ENCODE measurements at places on chromosomes 13 and 19.

DNA sequence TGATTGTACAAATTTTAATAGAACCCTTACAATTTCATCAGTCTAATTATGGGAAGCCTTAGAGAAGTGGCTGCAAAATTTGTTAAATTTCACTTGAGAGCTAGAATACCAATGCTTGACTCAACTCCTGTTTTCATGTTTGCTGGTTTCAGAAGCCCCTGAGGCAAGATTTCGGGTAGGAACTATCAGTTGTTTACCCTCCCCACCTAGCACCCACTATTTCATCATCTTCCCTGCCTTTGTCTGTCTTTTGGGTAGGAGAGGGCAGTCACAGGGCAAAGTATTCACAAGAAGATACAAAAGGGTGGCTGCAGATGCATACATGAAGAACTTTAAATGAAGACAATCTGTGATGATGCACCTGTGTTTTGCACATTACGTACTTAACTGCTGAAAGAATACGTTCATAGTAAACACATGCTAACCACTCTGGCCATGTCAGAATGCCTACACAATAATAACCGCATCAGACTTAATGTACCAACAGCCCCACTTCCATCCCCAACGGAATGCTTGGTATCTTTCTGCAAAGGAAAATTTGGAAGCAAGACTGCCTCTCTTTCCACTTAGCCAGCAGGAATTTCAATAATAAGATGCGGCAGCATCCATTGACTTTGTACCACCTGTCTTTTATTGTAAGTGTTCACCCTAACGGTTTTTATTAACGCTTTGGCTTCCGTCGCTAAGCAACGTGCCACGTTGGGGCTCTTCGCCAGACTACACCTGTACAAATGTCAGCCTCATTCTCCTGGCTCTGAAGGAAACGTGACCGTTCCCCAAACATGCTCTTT is 30.4 kb downstream of the TPT1 start:
- DNase-seq, result no peak

DNA sequence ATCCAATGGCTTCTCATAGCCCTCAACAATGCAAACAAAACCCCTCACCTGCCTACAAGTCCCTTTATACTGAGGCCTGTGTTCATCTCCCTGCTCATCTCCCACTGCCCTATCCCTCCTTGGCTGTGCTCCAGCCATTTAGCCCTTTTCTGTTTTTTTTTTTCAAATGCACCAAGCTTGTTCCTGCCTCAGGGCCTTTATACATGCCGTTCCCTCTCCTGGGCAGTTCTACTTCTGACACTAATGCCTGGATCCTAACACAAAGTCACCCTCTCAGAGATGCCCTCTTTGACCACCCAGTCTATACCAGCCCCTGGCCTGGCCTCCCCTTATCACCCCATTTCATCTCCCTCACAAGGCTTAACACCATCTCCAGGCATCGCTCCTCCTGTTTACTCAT is 26.9 kb downstream of the ZNF574 start:
- DNase-seq, result no peak

DNA sequence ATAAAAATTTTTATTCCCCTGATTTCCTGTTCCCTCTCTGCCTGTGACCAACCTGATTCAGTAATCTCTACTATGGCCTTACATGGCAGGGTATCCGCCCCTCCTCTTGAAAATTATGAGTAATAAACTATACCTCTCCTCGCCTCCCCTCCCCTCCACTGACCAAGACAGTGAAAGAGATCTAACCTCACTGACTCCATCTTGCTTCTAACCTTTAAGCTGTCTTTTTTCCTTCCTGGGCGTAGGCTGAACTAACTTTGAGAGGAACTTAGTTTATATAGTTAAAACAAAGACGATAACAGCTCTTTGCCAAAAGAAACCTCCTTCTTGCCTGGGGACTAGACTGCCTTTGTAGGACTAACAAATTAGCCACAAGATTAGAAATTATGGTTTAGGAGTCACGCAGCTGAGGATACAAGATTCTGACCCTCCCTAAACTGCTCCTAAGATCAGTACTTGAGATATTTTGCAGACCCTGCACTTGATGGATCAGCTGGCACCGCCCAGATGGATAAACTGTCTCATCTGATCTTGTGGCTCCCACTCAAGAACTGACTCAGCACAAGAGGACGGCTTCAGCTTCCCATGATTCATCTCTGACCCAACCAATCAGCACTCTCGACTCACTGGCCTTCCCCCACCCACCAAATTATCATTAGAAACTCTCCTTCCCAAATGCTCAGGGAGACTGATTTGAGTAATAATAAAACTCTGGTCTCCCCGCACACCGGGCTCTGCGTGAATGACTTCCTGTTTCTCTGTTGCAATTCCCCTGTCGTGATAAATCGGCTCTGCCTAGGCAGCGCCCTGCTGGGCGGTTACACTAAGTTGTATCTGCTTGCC is 187.1 kb downstream of the TDRD3 start:
- DNase-seq, result no peak

DNA sequence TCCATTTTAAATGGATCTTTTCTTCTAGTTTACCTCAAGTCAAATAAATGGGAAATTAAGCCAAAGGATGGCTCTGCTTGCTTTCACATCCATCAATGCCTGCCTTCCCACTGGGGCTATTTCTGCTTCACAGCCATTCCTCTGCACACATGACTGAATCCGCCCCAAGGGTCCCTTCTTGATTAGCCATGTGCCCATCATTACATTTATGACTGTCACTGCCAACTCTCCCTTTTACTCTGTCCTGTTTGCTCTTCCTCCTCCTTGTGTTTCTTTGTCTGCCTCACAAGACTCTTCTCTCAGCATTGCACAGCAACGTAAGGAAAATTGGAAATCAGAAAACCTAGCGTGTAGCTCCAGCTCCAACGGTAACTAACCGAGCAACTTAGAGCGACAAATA is 410.2 kb downstream of the TBC1D4 start:
- DNase-seq, result no peak

DNA sequence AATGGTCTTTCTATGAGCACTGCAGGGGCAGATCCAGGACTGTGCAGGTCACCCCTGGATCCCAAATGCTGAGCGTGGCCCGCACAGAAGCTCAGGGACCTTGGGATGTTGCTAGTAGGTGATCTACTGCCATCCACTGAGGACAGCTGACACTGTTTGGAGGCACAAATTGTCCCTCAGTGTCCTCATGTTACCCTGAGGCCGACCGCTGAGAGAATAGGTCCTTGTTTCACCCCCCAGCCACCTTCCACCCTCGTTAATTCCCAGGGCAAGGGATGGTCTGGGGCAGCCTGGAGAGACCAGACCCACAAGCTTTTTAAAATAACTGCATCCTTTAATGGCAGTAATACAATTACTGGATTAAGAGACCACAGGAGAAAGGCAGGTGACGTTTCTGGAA is 15.4 kb upstream of the TMEM160 start:
- no peak for DNase-seq

GRCh38 chr13:75294110-75294509 is 187.9 kb downstream of the TBC1D4 start:
- no peak for DNase-seq

DNA sequence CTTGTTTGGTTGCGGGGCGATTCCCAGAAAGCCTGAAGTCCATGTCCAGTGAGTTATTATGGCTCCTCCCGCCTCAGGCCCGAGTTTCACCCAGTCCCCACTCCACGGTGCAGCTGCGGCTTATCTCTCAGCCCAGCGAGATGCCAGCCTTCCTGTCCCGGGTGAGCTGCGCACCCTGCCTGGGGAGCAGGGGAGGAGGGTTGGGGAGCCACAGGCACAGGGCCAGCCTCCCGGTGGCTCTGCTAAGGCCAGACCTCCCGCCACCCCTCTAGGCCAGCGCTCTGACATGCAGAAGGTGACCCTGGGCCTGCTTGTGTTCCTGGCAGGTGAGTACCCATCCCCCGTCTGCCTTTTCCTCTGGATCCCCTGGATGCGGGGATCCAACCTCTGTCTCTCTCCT is 3.5 kb downstream of the FXYD3 start:
- DNase-seq, result no peak

- no peak for DNase-seq
Observed at GRCh38 chr13:41178040-41178439, 16.3 kb downstream of the KBTBD7 start.

DNA sequence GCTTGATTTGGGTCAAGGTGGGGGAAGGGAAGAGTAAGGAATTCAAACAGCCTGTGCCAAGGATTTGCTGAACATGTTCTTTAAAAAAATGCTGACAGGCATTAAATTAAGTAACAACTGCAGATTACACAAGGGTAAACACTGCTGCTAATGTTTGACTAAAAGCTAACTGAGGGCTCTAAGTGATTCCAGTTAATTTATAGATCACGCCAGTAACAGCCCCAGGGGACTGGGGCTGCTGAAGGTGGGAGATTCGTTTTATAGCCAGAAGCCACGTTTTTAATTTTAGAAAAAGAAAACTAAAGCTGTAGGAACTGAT is 321.7 kb downstream of the DLEU7 start:
- DNase-seq, result no peak

DNA sequence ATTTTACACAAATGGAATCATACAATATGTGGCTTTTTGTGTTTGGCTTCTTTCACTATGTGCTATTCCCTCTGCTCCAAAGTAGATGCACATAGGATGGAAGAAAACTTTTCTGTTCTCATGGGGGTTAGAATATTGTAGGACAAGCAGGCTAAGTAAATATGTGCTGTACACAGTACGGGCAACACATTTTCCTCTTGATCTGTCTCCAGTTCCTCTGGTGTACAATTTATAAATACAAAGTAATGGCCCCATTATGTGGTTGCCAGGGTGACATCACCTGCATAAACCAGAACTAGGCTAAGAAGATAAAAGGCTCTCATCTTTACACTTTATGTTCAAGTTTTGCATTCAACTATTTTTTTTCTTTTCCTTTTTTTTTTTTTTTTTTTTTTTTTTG is 41.0 kb upstream of the SOX21 start:
- DNase-seq, result no peak

DNA sequence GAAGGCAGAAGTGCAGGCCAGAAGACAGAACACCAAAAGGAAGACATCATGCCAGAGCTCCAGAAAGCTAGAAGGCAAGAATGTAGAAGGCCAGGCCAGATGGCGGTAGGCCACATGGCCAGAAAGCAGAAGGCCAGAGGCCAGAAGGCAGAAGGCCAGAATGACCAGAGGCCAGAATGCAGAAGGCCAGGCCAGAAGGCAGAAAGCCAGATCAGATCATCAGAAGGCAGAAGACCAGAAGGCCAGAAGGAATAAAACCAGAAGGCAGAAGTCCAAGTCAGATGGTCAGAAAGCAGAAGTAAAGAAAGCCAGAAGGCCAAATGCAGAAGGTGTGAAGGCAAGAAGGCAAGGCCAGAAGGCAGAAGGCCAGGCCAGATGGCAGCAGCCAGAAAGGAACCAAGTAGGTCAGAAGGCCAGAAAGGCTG is 185.0 kb downstream of the TUBA3C start:
- no peak for DNase-seq

GRCh38 chr19:41427647-41428480 is 690 bp upstream of the B3GNT8 start:
- DNase-seq, result no peak

DNA sequence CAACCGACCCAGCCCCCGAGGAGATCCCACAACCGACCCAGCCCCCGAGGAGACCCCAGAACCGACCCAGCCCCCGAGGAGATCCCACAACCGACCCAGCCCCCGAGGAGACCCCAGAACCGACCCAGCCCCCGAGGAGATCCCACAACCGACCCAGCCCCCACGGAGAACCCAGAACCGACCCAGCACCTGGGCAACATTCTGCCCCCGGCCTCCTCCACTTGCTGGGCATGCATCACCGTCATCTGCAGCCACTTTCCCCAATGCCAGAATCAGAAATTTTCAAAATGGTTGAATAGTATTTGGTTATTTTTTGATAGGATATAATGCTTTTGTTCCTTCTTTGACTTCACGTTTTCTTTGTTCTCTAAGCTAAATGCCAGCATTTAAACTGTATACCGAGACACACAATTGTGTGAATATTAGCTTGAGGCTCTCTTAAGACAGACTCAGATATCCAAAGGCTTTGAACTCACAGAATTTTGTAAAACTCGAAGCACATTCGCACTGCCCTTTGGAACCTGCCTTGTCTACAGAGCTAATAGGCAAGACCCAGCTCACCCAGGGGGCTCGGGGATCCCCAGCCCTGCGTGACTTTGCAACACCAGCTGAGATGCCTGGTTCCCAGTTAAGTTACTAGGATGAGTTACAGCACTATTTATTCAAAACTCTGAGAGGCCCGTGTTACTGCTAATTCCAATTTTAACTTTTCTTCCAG is 15.5 kb upstream of the RASA3 start:
- no peak for DNase-seq

- no peak for DNase-seq
Observed at GRCh38 chr13:49302817-49303216, 55.1 kb downstream of the CDADC1 start.

- no peak for DNase-seq
Observed at GRCh38 chr13:50377726-50378270, 362.6 kb downstream of the KCNRG start.

DNA sequence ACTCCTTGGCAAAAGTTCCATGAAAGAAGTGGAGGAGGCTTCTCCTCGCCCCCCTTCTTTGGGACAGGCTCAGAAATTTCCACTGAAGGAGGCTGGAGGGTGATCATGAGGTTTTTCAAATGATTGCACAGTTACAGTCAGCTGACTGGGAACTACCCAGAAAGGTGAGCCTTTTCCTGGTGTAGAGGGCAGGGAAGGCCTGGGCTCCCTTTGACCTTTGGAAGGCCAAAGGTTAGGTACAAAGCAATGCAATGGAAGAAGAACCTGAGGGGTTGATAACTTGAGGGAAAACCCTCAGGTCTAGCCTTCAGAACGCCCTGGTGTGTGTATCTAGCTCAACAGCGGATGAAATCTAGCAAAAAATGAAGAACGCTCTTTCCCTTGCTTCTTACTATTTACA is 50.1 kb upstream of the SLC15A1 start:
- DNase-seq, result no peak

GRCh38 chr13:31044364-31045285 is 112.2 kb downstream of the TEX26 start:
- DNase-seq, result peak; percentile 73

DNA sequence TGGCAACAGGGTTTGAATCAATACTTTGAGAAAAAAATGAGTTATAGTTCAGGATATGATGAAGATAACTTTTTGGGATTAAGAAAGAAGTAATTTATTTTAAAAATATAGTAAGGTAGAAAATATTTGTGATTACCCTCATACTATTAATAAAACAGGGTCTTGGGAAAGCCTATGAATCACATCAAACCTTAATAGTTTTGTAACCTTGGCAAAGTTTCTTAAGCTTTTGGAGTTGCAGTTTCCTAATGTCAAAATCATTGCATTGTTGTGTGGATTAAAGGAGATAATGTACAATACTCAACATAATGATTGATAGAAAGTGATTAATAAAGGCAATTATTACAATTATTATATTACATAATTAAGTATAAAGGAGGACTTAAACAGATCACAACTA is 149.0 kb downstream of the LMO7 start:
- DNase-seq, result no peak

DNA sequence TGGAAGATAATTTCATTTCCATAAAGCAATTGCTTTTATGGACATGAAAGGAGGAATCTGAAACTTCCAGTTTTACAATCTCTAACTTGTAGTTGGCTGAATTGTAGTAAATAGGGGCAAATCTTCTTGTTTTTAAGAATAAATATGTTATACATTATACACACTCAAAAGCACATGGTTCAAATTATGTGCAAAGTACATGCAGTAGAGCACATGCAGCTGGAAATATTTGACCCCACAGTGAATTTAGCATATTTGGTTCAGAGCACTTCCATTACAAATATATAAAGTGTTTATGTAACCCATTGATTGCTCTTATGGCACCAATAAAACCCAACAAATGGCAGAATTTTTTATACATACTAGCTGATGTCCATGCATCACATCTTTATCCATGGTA is 180.5 kb downstream of the IRS2 start:
- no peak for DNase-seq

GRCh38 chr13:59475911-59476310 is 687.8 kb downstream of the DIAPH3 start:
- no peak for DNase-seq

Data from CD8-positive, alpha-beta T cell (primary cell).